Activated naive CD4-positive, alpha-beta T cell treated with anti-CD3 and anti-CD28 coated beads for 36 hours (primary cell): ENCODE measurements at places on chromosomes 1 and 21. TPM values are rescaled to one million over a fixed set of nuclear protein-coding genes. Genes with fewer than 3 reads are reported as not detected.

TMEM63A gene
- 34.3 TPM for total RNA-seq

PTBP2 gene
- 13.1 TPM for total RNA-seq

WNT2B gene
- 0.12 TPM for total RNA-seq

DNA sequence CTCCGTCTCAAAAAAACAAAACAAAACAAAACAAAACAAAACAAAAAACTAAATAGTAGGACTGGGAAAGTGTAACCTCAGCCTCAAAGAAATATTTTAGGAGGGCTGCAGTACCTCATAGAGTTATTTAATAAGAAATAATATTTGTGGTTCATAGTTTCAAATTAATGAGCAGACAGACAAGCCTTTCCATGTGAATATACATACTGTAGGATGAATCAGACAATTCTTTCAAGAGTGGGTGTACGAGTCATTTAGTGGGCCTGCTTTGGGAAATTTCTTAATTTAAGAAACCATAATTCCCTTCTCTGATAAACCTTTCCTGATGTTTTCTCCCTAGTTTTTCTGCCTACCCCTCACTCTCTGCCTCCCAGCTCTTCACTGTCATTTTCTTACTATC lies 52.5 kb downstream of the CDC14A start:
- DNase-seq, result no peak
